NCI-H2081 (cell line): ENCODE measurements at places on chromosomes 12 and 14.

GRCh38 chr12:121767525-121768016, 25.9 kb downstream of the RHOF start:
- no peak for DNase-seq

DNA sequence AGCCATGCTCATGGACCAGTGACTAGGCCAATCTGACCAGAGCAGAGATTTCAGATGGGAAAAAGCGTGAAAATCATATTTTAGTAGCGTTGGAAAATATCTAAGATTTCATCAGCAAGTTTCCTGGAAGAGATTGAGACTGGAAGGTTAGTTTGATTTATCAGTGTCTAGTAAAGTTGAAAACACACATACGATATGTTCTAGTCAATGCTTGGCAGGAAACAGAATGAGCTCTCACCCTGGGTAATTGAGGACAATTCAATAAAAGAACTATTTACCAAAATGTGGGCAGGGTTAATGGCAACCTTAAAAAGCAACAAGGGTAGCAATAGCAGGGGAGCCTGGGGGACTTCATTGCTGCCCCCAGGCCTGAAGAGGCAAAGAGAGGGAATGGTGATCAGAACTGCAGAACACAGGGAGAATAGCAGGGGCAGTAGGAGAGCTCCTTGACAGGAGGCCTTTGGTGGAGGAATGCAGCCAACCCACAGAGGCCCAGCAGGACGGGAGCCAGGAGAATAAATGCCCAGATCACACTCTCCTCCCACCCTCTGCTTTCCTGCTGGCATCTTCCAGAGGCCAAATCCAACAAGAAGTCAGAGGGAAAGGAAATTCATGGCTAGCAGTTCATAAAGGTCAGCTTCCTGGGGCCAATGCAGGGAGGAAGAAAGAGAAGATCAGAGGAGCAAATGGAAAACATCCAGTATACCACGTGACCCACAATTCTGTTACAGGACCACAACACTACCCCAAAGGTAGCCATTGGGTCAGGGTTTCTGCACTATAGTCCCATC, 27.6 kb upstream of the LRP6 start:
- DNase-seq = no peak

DNA sequence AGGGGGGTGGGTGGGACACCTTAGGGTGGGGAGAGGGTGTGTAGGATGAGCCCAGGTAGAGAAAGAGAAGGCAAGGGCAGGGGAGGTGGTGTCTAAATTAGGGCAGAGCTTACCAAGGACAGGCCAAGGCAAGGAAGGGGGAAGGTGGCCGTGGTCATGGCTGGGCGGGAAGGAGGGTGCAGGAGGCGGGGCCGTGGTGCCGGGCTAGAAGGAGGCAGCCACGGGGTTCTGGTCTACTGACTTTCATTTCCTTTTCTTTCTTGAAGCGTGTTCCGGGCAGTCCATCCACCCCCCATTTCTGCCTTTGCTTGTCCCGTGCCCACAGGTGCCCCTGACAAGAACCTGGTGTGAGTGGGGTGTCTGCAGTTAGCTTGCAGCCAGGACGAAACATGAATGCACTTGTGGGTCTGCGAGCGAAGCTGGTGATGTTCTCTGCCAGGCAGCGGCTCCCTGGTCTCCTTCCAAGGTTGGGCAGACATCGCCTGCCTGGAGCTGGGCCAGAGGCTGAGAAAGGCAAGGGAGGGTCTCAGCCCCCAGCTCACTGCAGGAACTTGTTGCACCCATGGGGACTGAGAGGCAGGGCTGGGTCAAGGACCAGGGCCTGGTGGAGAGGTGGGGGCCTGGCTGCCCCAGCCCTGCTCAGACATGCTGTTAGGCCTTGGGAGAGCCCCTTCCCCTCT, 58.2 kb downstream of the KIF26A start:
- no peak for DNase-seq

DNA sequence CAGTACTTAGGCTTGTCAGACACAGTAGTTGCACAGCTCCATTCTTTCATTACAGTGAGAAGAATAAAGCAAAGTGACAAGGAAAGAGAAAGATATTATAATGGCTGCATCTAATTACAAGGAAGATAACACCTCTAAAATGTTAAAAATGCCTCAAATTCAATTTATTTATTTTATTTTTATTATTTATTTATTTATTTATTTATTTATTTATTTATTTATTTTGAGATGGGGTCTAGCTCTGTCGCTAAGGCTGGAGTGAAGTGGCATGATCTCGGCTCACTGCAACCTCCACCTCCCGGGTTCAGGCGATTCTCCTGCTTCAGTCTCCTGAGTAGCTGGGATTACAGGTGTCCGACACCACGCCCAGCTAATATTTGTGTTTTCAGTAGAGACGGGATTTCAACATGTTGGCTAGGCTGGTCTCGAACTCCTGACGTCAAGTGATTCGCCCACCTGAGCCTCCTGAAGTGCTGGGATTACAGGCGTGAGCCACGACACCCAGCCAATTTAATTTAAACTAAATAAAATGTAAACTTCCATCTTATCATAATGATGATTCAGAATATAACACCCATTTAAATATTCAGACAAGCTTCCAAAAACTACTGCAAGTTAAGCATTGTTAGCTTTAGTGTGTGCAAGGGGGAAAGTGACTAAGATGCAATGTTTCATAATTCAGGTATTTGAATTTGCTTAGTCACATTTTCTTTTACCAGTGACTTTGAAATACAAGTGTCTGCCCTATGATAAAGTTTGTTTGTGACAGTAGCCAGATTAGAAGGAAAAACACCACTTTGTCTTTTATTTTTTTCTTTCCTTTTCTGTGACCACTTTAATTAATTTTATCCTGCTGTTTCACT, 2.4 kb upstream of the CFAP54 start:
- no peak for DNase-seq

DNA sequence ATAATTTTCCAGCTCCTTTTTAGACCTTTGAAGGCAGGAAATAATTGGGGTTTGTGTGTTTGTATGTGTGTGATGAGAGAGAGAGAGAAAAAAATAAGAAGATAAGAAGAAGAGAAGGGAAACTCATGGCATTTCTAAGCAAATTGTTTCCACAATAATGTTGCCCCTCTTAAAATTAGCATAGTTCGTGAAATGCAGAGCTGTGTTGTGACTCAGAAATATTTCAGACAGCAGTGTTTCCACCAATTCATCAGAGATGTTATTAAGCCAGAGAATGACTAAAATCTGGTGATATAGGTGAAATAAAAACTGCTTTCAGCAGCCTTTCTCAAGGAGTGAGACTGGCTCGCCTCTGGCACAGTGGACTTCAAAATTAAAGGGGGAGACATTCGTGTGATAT, 65.9 kb upstream of the ARHGAP5 start:
- no peak for DNase-seq

DNA sequence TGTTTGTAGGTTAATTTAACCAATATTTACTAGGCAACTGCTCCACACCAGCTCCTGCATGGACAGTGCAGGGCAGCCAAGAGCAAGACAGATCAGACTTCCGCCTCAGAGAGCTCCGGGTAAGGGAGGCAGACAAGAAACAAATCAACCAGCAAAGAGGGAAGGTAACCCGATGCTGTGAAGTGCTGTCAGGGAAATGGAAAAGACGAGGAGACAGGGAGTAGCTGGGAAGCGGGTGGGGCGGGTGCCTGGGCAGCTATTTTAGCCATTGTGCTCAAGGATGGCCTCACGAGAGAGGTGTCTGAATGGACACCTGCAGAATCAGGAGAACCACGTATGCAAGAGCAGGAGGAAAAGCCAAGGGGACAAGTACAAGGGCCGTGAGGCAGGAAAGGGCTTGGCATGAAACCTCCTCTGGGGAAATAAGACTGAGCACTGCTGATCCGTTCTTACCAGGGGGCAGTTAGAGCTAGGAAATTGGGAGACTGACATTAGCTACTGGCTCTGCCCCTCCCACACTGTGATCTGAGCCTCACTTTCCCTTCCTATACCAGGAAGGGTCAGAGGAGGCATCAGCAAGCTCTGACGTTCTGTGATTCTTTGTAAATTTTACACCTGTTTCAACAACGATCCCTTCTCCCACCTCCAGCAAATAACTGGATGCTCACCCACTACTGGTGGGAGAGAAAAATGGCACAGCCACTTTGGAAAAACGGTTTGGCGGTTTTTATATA, 6.5 kb upstream of the TMEM119 start:
- DNase-seq = no peak
